ENCODE measurements at places on chromosomes 2 and 18.

- no peak for DNase-seq
Measured at GRCh38 chr18:25443776-25444175, 91.8 kb upstream of the ZNF521 start.

GRCh38 chr18:48997985-48998831 lies 47.4 kb upstream of the SMAD7 start:
- no peak for DNase-seq

DNA sequence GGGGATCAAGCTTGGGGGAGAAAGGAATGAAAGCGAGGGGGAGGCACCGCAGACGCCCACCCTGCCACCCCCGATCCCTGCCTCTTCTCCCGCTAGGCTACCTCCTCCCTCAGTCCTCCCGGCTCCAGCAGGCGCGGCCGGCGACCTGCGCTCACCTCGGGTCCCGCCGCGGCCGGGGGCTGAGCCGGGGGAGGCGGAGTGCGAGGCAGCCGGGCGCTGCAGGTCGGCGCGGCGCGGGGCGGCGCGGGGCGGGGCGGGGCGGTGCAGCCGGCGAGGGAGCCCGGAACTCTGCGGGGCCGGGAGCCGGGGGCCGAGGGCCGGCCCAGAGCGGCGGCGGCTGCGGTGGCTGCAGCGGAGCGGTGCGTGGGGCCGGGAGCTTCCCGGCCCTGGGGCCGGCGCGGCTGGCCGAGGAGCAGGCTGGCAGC lies 477 bp downstream of the ACVR1 start:
- peak; percentile 54 for DNase-seq

DNA sequence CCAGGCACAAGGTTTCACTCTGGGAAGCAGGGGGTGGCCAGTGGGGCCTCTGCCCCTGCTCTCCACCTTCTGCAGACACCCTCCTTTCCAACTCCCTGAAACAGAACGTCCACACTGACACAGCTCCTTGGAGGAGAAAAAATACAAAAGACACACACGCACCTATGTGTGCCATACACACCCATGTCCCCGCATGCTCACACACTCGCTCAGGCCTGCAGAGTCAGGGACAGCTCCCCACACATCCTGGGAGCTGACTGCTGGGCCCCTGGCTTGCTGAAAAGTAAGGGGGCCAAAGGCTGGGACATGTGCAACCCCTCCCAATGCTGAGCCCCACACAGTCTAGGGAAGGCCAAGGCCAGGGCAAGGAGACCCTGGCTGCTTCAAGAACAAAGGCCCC lies 200.5 kb downstream of the TNS1 start:
- DNase-seq, result no peak
